ENCODE measurements at places on chromosomes 4 and X.

GRCh38 chrX:50668860-50669259, 145.1 kb downstream of the SHROOM4 start:
- DNase-seq: no peak

DNA sequence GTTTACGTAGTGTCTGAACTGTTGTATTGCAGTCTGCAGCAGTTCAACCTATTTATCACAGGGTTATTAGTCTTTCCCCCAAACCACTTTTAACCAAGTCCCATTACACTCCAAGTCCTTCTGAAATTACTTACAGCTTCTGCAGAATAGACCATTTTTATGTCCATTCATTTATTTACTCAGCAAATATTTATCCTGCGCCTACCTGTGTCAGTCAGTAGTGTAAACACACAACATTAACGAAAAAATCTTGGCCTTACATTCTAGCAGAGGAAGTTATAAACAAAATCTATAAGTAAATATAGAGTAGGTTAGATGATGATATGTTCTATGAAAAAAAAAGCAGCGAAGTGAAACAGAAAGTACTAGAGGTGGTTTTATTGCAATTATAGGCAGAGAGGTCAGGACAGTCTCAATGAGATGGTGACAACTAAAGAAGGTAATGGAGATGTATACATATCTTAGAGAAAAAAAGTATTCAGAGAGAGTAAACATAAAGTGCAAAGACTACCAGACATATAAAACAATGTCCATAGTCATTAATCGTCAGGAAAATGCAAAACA, 534.7 kb downstream of the KCNIP4 start:
- no peak for DNase-seq

DNA sequence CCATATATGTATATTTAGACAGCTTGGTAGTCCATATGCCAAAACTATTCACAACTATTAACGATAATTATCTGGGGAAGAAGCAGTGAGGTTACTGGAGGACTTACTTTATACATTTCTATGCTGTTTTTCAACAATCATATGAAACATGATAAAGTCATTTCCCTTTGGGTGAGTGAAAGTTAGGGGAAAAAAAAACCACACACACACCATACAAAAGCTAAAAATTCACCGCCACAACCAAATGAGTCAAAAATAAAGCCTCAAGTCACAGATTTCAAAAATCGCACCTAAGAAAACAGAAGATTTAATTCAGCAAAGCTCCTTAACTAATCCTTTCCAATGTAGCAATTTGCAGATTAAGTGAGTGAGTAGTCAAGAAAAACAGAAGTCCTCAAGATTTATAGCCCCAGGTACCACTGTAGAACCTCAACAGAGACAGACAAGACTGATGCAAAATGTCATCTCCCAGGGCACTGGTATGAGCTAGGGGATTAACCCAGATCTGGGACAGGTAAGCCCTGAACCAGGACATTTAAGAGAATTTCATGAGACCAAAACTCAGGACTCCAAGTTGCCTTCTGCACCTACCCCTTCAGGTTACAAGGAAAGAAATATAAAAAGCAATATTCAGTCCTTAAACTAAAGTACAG, 35.1 kb downstream of the SYTL4 start:
- DNase-seq: no peak

DNA sequence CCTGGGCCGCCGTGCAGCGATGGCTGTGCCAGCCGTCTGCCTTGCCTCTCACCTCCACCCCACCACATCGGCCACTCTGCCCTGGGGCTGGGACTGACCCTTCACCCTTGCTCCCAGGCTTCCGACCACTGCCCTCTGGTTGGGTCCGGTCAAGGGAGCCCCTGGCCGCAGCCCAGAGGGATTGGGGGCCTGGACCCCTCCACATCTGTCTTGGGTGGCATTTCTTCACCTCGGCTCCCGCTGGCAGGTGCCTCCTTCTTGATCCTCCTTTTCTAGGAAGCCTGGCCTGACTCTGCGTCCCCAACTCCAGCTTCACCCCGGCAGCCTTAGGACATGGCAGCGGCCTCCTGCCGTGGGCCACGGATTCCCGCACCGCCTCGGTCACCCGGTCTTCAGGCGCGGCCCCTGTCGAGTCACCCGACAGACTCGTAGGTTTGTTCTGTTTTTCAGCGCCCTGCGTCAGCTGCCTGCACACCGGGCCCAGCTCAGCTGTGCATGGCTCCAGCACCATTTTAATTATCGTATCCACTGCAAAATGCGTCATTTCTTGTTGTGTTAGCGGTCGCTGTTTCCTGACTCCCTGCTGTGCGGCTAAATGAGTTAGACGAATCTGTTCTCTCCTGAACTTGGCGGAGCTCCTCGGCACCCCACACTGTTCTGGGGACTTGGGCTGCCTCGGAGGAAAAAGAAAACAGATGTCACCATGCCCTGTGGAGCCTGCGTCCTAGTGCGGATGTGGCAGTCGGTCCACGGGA, 124.0 kb downstream of the FAM53A start:
- peak; percentile 85 for DNase-seq

DNA sequence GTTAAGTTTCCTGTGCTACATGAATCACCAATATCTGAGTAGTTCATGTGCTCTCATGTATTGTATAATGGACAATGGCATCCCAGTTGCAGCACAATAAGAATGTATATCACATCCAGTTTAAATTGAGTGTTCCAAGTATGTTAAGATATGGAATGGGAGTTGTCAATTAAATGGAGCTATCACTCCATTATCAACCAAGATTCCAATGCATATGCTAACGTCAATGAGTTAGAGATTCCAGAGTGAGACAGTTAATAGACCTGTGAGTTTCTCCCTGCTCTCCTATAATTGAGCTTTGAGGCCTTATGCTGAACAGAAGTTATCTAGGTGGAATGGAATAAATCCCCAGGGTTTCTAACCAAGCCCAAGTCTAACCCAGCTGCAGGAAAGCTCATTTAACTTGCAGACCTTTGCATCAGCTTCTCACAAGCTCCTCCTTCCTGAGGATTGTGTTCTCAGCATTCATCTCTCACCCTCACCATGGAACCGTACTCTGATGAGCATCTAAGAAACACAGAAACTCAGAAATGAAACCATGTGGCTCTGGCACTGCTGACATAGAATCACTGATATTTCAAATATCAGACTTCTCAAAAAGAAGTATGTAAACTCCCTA, 84.8 kb downstream of the TIGD2 start:
- no peak for DNase-seq

- DNase-seq: no peak
These were observed 57.3 kb upstream of the FAM9B start for GRCh38 chrX:9091258-9091657.

DNA sequence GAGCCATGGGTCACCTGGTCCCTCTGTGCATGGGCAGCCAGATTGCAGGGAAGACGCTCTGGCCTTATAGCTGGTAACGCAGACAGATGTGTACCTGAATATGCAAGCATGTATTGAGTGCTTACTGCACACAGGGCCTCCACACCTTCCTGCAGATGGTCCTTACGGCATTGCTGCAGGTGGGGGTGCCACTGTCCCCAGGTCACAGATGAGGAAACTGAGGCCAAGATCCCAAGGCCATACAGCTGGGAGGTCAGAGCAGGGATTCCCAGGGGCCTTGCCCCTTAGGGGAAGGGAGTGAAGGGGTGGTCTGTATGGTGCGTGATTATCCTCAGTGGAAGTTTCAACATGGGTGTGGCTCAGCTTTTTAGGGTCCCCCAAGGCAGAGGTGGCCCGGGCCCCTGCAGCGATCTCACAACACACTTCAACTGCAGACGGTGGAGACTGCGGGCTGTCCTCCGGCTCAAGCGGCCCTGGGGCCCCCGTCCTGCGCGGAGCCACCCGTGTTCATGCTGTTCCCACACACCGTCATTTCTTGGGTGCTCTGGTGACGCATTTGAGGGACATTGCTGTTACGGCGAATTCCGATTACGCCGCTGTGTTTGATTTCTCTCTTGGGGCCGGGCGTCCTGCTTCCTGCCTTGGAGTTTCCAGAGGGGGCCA, 8.1 kb downstream of the DOK7 start:
- no peak for DNase-seq

DNA sequence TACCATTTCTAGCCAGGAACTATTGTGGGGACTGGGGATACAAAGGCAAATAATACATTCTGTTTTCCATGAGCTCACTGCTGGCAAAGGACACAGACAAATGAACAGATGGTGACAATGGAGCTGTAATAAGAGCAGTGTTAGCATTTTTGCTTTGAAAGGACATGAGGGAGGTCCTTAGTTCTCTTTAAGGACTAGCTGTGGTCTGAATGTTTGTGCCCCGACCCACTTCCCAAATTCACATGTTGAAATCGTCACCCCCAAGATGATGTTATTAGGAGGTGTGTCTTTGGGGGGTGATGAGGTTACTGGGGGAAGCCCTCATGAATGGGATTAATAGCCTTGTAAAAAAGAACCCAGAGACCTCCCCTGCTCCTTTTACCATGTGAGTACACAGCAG, 30.3 kb downstream of the CCNG2 start:
- DNase-seq: no peak

- no peak for DNase-seq
These were observed 85.4 kb downstream of the FAM13A start for GRCh38 chr4:88971536-88971935.
